ENCODE measurements at places on chromosomes 13 and 19.

DNA sequence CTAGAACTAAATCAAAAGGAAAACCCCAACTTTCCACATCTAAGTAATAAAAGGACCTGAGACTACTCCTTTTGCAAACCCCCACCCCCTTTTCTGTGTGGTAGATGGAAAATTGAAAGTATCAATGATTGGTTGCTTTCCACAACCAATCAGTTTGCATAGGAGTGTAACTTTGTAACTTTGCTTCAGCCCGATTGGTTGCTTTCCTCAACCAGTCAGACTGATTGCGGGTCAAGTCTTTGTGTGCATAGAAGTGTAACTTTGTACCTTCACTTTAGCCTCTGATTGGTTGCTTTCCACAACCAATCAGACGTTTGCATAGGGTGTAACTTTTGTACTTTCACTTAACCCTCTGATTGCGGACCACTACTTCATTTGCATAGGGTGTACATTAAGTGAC is 8.0 kb upstream of the B3GLCT start:
- DNase-seq: no peak

DNA sequence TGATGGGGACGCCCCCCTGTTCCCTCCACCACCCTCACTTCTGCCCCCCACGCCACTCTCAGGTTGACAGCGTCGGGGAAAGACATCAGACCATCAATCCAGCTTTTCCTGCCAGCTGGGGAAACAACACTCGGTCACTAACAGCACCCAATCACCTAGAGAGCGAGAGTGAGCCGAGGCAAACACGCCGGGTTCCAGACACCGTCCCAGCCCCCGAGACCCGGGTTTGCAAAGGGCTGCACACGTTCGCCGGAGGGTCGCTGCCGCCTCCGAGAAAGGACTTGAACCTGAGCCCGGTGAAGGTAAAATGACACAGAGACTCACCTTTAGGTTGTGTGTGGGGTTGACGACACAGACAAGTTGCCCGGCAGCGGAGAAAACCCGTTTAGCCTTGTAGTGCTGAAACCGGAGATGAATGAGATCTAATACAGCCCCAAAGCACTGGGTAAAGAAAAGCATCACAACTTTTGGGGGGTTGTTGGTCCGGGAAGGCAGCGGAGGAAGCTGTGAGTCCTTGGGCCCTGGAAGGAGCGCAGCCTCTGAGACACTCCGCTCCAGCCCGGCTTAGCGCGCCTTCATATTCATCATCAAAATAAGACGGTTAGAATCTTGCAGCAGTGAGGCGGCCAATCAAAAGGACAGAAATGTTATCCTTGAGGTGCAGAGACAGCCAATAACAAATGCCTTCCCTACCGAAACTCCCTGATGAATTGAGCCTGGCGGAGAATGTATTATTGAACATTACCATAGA is at the start of gene SIAH3:
Gene SIAH3 (minus strand): TSS at position 583 of the 751 bp plus-strand sequence. CDS start 124 bp downstream, at position 459.
- DNase-seq: no peak

DNA sequence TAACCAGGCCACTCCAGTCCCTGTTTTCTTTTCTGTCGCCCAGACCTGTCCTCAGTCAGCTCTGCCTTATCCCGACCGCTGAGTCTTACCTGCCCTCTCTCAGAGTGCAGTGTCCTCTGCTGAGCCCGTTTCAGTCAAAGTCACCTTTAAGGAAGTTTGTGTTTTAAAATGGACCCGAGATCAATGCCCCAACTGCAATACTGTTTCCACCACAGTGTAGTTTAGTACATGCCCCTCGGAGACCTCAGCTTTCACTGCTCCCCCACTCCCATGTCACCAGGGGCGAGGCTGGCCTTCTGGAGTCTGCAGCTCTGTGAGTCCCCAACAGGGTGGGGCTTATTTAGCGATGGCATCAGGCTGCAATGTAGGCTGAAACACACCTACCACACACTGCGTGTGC is 248.4 kb upstream of the TSHZ3 start:
- DNase-seq: no peak

GRCh38 chr19:16248380-16249023 is 50.8 kb downstream of the AP1M1 start:
- no peak for DNase-seq

GRCh38 chr19:8610041-8610935 is at the start of gene ADAMTS10:
ADAMTS10 (minus strand) TSS chr19:8610715; CDS start chr19:8605710, 5,005 bp downstream.
- DNase-seq: no peak

DNA sequence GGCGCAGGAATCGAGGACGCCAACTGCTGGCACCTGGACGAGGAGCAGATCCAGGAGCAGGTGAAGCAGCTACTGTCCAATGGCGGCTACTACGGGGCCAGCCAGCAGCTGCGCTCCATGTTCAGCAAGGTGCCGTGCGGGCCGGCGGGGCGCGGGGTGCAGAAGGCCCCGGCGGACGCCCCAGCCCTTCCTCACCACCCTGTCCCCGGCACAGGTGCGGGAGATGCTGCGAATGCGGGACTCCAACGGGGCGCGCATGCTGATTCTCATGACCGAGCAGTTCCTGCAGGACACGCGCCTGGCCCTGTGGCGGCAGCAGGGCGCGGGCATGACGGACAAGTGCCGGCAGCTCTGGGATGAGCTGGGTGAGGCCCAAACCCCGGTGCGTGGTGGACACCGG is 13.6 kb downstream of the ZSWIM4 start:
- DNase-seq: no peak

- DNase-seq: no peak
These were observed 850 bp upstream of the CERS4 start for GRCh38 chr19:8208119-8208921.

GRCh38 chr13:47680748-47681147 is 320.3 kb downstream of the SUCLA2 start:
- no peak for DNase-seq

- DNase-seq: no peak
These were observed 9.2 kb downstream of the PGPEP1 start for GRCh38 chr19:18349524-18350128.

- DNase-seq: no peak
These were observed 129.3 kb downstream of the ATP11A start for GRCh38 chr13:112819111-112819510.

DNA sequence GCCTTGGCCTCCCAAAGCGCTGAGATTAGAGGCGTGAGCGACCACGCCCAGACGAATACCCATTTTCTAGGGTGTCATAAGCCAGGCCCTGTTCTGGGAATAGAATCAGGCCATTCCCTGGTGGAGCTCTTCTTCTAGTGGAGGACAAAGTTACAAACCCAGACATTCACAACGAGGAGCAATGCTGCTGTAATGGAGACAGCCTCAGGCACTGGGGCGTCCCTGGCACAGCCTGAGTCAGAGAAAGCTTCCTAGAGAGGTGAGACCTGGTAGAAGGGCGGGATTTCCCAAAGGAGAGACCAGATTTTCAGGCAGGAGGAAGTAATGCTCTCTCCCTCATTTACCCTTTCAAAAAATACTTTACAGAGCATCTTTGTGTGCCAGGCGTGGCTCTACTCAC is 12.7 kb downstream of the PRKCG start:
- no peak for DNase-seq

DNA sequence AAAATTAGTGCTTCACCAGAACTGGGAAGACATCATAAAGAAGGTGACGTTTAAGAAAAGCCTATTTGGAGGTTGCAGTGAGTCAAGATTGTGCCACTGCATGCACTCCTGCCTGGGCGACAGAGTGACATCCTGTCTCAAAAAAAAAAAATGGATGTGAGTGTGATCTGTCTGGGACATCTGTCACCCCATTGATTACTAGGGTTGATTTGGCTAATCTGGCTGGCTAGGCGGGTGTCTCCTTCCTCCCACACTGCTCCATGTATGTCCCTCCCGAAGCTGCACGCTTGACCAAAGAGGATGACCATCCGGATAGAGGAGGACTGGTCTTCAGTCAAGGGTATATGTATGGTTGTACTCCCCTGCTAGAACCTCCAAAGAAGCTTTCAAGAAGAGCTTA is 2.6 kb downstream of the GTF2F2 start:
- no peak for DNase-seq

GRCh38 chr19:3403489-3404323 is 37.3 kb downstream of the NFIC start:
- DNase-seq: peak; percentile 90

DNA sequence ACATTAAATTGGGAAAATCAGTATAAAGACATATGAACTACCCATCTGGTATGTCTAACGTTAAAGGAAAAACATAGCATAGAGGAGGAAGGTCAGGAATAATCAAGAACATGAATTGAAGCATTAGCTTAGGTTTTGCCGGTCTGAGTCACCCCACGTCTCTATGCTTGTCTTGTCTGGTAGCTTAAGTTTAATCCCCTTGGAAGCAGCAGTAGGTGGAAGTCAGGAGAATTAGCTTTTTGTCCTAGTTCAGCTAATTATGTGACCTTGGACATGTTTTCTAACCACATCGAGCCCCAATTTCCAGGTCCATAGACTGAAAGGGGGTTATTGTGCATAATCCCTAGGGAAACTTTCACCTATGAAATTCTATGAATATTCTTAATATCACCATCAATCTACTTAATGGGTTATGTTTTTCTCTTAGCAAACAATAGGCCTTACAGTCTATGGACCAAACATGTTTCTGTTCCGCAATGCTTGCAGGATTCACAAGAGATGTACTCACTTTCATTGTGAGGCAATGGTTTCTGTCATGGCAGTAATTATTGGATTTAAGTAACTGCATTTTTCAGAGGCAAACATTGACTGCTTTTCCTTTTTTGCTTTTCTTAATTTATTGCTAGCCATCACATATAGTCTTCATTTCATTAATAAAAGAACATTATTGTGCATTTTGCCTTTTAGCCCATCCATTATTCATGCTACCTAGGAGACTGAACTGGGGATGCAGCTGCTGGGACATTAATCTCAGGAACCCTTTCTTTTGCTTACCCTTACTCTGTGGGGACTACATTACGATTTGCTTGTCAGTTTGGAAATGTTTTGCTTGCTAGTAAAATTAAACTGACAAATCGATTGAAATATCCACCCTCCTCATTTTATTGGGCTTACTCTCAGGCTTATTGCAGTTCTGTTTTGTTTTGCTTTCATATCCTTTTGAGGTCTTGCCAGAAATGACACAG is 304.8 kb upstream of the MAB21L1 start:
- DNase-seq: no peak

DNA sequence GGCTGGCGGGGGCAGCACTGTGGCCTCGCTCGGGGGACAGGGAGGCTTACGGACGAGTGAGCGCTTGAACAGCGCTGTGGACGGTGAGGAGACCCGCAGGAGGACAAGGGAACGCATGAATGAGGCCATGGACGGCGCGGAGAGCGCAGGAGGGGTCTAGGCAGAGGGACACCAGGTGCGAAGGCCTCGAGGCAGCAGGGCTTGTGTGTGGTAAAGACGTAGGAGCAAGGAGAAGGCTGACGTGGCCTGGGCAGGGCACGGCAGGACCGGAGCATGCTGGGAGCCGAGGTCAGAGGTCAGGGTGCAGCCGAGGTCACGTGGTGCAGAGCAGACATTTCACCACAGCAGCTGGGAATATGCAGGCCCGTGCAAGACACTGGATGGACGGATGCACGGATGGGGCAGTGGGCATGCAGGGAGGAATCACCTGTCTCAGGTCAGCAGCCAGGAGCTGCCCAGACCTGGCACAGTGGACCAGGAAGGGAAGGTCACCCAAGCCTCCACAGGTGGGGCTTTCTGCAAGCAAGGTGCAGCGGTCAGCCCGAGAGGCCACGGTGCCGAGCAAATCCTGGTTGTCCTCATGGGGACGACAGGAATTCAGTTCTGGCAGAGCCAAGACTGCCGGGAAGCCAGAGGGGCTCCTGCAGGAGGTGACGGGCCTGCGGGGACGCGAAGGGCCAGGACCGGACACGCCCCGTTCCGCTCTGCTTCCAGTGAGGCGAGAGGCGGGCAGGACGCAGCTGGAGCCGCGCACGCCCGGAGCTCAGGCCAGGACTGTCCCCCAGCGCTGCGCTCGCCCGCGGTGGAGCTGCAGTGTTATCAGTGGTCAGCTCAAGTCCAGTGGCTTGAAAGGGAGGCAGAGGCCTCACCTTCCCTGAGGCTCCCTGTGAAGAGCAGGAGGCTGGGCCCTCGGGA is 72.2 kb downstream of the RASA3 start:
- no peak for DNase-seq

GRCh38 chr13:64910096-64910495 is 2320.0 kb downstream of the PCDH9 start:
- DNase-seq: no peak

- DNase-seq: no peak
These were observed 90.0 kb downstream of the CAB39L start for GRCh38 chr13:49353908-49354307.

DNA sequence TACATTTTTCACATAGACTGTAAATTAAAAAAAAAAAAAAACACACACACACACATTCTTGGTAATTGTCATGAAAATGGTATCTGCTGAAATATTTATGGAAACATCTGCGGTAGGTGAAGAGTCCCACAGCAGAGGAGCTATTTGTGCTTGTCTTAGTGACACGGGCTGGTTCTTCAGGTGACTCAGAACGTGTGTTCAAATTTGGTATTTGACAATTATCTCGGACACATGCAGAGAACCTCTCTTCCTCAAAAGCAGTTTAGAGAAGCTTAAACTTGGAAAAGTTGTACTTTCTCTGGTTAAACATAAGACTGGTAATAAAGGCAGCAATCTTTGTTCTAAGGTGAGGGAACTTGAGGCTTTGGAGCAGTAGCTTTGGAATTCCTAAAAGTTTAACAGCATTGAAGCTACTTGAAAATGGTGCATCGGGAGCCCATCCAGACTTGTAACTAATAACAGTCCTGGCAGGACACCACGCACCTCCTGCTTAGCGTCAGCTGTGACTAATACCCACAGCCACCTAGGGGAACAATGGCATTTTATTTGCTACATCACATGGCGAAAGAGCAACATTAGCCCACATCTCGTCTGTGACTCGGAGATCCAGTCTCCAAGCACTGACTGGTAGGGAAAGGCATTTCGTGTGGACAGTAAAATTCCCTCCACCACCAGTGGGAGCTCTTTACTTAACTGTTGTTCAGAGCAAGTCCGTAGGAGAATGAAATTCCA is 1505.1 kb upstream of the SLC10A2 start:
- DNase-seq: peak; percentile 53

GRCh38 chr13:112573710-112574109 is 14.2 kb downstream of the TUBGCP3 start:
- no peak for DNase-seq

DNA sequence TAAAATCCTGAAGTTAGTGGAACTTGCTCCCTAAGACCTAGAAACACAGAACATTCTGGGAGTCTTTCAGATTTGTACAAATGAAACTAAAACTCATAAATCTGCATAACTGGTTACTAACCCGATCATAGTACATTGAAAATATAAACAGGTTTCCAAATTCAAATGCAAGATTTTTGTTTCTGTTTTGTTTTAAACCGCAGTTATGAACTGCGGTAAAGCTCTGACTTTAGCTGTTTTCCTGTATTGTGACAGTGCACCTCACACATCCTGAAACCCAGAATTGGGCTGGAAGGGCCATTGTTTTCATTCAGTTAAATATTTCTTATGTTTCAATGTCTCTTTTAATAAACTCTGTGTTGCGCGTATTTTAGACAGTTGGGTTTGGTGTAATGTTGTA is 204.7 kb downstream of the SHISA2 start:
- DNase-seq: no peak

- no peak for DNase-seq
These were observed 12.6 kb downstream of the CSNK1G2 start for GRCh38 chr19:1953441-1954094.

- DNase-seq: no peak
These were observed 12.4 kb upstream of the ZNF486 start for GRCh38 chr19:20154636-20155035.

GRCh38 chr19:5293612-5294378 is 46.8 kb downstream of the PTPRS start:
- DNase-seq: peak; percentile 49

All from fibroblast of the conjunctiva (primary cell).